ENCODE measurements at places on chromosomes 3 and 15.

GRCh38 chr15:27619204-27619603, 479.9 kb downstream of the OCA2 start:
- no peak for DNase-seq

DNA sequence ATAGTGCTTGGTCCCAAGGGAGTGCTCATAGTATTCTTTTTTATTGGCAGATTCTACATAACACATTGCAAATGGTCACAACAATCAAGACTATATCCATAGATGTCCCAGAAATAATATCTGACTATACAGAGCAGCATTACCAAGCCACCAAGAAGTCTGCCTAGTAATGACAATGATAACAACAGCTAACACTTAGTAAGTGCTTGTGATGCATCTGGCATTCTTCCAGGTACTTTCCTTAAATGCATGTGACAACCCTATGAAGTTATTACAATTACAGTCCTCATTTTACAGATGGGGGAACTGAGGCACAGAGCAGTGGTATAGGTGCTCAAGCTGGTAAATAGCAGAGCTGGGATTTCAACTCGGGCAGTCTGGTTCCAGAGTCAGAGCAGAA, 49.6 kb upstream of the ICE2 start:
- DNase-seq: no peak

DNA sequence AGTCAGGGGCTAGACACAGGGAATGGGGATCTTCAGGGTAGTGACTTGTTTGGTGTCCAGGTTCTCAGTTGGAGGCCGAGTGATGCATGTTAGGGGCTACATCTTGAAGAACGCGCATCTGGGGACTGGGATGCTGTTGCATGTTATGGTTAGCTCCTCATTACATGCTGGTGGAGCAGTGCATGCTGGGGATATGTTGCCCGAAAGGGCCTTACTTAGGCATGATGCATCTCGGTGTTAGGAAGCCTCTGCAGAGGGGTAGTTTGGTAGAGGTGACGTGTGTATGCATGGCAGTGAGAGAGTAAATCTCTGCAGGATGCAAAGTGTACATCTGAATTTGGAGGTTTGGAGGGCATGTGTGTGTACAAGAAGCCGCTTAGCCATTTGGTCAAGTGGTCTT, 2.4 kb downstream of the EIF4G1 start:
- no peak for DNase-seq

- no peak for DNase-seq
Observed at GRCh38 chr15:39413558-39413957, 167.3 kb upstream of the THBS1 start.

DNA sequence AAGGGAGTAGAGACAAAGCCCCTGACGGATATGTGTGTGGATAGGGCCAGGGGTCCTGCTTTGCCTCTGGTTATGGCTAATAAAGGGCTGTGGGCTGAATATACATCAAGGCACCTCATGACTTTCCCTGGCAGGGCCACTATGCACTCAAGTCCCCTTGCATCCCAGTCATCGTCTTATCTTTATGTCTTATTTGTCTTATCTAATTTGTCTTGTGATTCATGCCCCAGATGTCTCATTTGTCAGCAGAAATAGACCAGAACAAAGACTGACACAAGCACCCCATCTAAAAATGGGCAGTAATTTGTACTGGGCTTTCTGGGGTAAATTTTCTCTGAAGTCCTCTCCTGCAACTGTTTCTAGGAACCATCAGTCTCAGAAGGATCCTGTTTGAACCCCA, 68.6 kb downstream of the ITGA11 start:
- no peak for DNase-seq

DNA sequence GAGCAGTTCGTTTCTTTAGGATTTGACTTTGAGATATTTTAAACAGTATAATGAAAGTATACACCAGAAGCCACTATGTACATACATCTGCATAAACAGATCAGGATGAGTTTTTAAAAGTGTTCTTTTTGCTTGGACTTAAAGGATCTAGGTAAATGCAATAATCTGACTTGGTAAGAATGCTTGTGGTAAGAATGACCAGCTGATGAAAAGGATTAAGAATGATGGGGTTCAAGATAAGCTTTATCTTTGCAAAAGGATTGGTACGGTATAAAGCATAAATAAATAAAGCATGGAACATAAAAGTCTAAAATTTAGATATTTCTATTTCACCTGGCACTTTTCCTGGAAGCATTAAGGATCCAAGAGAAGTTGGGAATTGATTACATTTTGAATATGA, 9.8 kb upstream of the MME start:
- no peak for DNase-seq
